ENCODE measurements at places on chromosomes 16 and 17. TPM values are rescaled to one million over a fixed set of nuclear protein-coding genes. Genes with fewer than 3 reads are reported as not detected.

The PRSS33 gene
- total RNA-seq: 0.17 TPM

The ZNRF1 gene
- 8.2 TPM for total RNA-seq

The SCGB1C2 gene
- not detected for total RNA-seq

The TBC1D3C gene
- total RNA-seq: 5.0 TPM

The CACNA1H gene
- 2.0 TPM for total RNA-seq

The ZG16 gene
- not detected for total RNA-seq

The KRT25 gene
- total RNA-seq: not detected

The CACNG1 gene
- total RNA-seq: not detected

The MRPL58 gene
- total RNA-seq: 36.2 TPM

The TNFSF13 gene
- total RNA-seq: 8.2 TPM

The CIBAR2 gene
- total RNA-seq: not detected

The ATP2C2 gene
- total RNA-seq: not detected

The TUBG1 gene
- 57.6 TPM for total RNA-seq

The CBX4 gene
- 54.4 TPM for total RNA-seq

The POLR2A gene
- total RNA-seq: 192 TPM

The MPP2 gene
- total RNA-seq: 3.1 TPM

The ENPP7 gene
- 0.14 TPM for total RNA-seq

The C17orf100 gene
- total RNA-seq: 2.0 TPM

DNA sequence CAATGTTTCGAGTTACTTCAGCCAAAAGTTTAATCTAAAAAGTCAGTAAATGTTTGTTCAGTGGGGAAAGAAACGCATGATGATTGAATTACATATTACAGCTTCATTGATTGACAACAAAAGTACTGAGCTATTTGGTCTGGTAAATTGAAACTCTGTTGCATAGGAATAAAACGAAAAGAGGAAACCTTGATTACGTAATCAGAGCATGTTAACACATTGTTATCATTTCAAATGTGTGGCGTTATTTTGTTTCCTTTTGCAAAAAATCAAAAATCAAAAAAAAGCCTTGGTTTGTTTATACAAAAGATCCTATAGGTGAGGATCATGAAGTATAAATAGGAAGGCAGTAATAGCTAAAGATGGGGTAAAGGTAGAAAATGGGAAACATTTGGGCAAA, 19.5 kb upstream of the CA10 start:
- peaks cover 4% of the 10 kb centered on the region for H3K27me3 ChIP-seq
- no peak overlapping the region for H3K4me3 ChIP-seq
- H3K36me3 ChIP-seq: no peaks in the 10 kb centered on the region
- no peaks in the 10 kb centered on the region for H3K4me1 ChIP-seq
- no peak for DNase-seq

DNA sequence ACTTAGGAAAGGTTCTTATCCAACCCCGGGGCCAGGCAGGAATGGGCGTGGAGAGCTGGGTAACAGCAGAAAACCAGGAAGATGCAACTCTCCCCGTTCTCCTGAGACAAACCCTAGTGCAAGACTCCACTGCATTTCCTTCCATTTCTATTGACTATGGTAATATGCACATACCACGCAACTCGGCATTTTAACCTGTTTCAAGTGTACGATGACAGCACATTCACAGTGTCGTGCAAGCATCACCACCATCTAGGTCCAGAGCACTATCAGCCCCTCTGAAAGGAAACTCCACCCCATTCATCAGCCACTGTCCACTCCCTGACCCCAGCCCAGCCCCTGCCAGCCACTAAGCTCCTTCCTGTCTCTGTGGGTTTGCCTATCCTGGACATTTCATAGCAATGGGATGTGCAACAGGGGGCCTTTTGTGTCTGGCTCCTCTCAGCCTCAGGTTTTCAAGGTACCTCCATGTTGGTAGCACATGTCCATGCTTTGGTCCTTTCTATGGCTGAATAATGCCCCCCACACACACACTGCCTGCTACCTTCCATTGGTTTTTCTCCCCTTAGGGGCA, 441.9 kb downstream of the SOX9 start:
- no peak overlapping the region for H3K27ac ChIP-seq
- H3K4me1 ChIP-seq: peaks cover 5% of the 10 kb centered on the region
- H3K36me3 ChIP-seq: no peaks in the 10 kb centered on the region

DNA sequence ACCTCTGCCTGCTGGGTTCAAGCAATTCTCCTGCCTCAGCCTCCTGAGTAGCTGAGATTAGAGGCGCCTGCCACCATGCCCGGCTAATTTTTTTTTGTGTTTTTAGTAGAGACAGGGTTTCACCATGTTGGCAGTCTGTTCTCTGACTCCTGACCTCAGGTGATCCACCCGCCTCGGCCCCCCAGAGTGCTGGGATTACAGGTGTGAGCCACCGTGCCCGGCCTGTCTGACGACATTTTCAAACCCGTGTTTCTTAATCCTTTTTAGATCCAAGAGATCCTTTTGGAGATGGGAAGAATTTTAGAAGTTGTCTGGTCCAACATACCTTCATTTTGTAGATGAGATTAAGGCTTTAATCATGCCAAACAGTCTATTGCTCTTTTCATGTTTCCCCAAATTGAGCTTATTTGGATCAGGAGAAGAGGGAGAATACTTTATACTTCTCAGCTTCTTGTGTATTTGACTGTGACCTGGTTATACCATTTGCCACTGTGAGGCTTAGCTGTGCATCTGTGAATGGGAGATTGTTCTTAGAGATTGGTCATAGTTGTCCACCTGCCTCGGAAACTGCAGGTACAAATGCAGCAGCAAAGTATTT, 25.8 kb downstream of the USP10 start:
- DNase-seq: no peak
- H3K4me1 ChIP-seq: peaks cover 56% of the 10 kb centered on the region
- peaks cover 5% of the 10 kb centered on the region for H3K36me3 ChIP-seq
- H3K27ac ChIP-seq: no peak overlapping the region

- DNase-seq: no peak
- no peak overlapping the region for H3K27ac ChIP-seq
- no peaks in the 10 kb centered on the region for H3K27me3 ChIP-seq
- H3K4me3 ChIP-seq: no peak overlapping the region
- H3K4me1 ChIP-seq: peaks cover 6% of the 10 kb centered on the region
These were observed 10.5 kb downstream of the PDZD9 start for GRCh38 chr16:21990381-21990944.

DNA sequence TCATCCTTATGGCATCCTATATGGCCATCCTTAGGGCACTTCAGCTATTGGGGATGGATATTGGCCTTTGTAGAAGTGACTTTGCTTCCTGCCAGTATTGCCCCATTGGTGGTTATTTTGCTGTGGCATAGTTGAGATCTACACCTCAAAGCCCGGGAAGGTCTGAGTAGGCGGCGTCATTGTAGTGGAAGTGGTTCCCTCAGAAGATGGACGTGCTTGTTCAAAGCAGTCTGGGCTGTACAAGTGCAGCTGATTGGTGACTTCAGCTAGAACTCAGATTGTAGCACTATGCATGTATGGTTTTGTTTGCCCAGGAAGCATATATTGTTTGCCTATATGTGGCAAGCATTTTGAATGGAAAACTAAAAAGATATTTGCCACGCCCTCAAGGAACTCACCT, 83.2 kb downstream of the TMC6 start:
- no peak for DNase-seq
- peaks cover 13% of the 10 kb centered on the region for H3K4me1 ChIP-seq
- no peak overlapping the region for H3K4me3 ChIP-seq

DNA sequence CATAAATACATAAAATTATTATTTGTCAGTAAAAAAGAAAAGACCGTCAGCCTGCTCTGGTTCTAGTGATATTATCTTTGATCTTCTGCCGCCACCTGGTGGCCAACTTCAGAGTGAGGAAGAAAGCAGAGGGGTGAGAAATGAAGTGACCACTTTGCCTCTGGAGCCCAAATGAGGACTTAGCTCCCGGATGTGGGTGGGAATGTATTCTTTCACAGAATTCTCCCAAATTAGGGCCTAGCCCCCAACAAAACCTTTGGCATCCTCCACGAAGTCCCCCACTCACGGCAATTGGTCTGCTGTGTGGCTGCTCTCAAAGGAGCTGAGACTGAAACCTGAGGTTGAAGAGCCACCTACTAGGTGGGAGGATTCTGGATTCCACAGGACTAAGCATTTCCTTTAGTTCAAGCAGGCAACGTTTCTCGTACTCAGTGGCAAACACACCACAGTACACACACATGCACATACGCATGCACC, 4.9 kb upstream of the ZNF267 start:
- DNase-seq: peak; percentile 73
- no peaks in the 10 kb centered on the region for H3K36me3 ChIP-seq

DNA sequence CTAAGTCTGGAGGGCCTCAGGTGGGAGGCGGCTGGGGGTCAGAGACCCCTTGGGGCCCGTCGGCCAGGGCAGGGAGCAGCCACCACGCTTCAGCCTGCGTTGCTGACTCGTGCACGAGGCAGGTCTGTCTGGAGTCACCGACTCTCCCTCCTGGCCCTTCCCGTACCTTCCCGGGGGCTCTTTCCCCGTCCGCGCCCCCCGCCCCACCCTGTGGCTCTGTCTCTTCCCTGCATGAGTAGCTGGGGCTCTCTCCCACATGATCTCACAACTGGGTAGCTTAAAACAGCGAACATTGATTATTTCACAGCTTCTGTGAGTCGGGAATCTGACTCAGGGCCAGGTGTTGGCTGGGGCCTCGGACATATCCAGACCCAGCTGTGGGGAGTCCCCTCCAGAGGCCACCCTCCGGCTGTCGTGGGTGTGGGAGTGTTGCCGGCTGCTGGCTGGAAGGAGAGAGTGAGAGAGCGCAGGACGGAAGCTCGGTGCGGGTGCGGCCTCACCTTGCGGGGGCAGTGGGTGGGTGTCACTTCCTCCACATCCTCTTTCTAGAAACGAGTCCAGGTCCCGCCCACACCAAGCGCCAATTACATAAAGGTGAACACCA, 17.3 kb downstream of the BAHCC1 start:
- peak overlapping the region; percentile 79 for H3K4me3 ChIP-seq
- H3K27ac ChIP-seq: peak overlapping the region; percentile 91
- no peaks in the 10 kb centered on the region for H3K36me3 ChIP-seq
- peaks cover 15% of the 10 kb centered on the region for H3K27me3 ChIP-seq

DNA sequence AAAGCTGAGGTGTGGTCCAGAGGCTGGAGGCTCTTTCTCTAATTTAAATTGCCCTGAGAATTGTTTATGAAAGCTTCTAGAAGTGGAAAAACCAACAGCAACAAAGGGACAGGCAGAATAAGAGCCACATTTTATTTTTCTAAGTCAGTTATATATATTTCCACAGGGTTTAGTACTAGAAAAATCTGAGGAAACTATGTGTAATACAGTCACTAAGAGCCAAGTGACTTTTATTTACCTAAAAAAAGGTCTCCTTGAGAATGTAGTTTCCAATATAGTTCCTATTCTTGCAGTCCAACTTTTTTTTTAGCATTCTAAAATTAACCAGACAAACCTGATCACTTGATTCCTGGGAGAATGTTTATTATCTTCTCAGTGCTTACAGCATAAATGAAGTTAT, 296.6 kb upstream of the MYOCD start:
- no peaks in the 10 kb centered on the region for H3K36me3 ChIP-seq
- no peaks in the 10 kb centered on the region for H3K27me3 ChIP-seq
- H3K4me3 ChIP-seq: no peak overlapping the region
- DNase-seq: no peak
- no peak overlapping the region for H3K27ac ChIP-seq
- H3K4me1 ChIP-seq: no peaks in the 10 kb centered on the region

- no peaks in the 10 kb centered on the region for H3K4me1 ChIP-seq
- H3K36me3 ChIP-seq: no peaks in the 10 kb centered on the region
- H3K27ac ChIP-seq: no peak overlapping the region
- no peak for DNase-seq
These were observed 434 bp upstream of the CPSF4L start for GRCh38 chr17:73261952-73262675.

DNA sequence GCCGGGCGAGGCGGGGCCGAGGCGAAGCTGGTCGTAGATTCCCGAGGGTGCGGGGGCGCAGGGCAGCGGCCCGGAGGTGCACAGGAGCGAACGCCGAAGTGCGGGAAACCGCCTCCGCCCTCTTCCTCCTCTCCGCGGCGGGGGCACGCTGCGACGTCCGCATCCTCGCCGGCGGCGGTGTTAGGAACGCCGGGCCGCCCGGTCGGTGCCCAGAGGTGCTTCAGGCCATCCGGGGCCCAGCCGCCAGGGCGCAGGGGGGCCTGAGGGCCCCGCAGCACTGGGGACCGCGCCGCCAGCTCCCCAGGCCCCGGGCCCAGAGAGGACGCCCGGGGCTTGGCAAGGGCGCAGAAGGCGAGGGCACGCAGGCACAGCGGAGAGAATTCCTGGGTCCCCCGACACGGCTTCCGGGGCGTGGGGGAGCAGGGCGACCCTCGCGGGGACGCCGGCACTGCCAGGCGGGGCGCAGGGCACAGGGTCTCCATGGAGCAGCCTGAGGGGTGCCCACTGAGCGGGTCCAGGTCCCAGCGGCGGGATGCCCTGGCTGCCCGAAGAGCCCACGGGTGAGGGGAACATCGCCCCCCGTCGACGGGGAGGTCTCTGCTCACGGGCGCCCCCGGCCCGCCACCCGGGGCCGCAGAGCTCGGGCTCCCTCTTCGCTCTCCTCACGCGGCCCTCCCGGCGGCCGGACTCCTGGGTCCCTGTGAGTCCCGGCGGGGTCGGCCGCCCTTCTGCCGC, 576 bp downstream of the EPOP start:
- no peak overlapping the region for H3K27ac ChIP-seq
- peaks cover 32% of the 10 kb centered on the region for H3K27me3 ChIP-seq
- peak overlapping the region; percentile 39 for H3K4me3 ChIP-seq
- DNase-seq: peak; percentile 71
- peaks cover 31% of the 10 kb centered on the region for H3K4me1 ChIP-seq

GRCh38 chr16:79644971-79645667, 44.6 kb upstream of the MAF start:
- no peak overlapping the region for H3K4me3 ChIP-seq
- peaks cover 16% of the 10 kb centered on the region for H3K27me3 ChIP-seq
- DNase-seq: no peak
- no peak overlapping the region for H3K27ac ChIP-seq
- peaks cover 14% of the 10 kb centered on the region for H3K4me1 ChIP-seq

GRCh38 chr16:68436581-68436980, 11.7 kb downstream of the SMPD3 start:
- H3K4me1 ChIP-seq: peaks cover 12% of the 10 kb centered on the region
- H3K27ac ChIP-seq: no peak overlapping the region
- no peak overlapping the region for H3K4me3 ChIP-seq

DNA sequence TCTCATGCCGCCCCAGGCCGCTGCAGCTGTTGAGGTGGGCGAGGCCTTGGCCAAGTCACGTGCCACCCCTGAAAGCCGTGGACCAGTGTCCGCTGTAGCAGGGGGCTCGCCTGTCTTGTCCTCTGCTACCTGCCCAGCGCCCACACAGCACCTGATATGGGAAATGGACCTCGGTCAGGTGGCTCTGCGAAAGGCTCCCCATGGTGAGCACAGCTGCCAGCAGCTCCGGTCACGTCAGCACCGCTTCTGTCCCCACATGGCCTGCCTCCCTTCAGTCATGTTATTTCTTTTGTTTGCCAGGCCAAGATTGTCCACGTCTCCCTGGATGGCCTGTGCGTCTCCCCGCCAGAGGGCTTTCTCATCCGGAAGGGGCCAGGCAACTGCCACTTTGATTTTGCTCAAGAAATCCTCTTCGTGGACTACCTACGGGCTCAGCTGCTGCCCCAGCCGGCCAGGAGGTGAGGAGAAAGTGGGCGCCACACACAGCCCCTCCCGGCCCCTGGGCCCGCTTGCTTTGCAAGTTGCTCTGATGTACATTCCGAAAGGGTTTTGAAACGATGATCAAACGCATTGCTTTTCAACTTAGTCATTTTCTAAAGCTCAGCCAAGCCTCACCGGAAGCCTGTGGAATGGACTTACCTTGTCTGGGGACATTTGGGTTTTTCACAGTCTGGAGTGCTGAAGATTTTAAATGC, 219.8 kb downstream of the KATNIP start:
- H3K27me3 ChIP-seq: no peaks in the 10 kb centered on the region
- H3K36me3 ChIP-seq: peaks cover 2% of the 10 kb centered on the region
- H3K27ac ChIP-seq: no peak overlapping the region
- H3K4me1 ChIP-seq: no peaks in the 10 kb centered on the region
- no peak for DNase-seq

- H3K4me3 ChIP-seq: no peak overlapping the region
- peaks cover 12% of the 10 kb centered on the region for H3K36me3 ChIP-seq
- no peak overlapping the region for H3K27ac ChIP-seq
These were observed 11.6 kb upstream of the IL4R start for GRCh38 chr16:27302126-27302525.
